Cerebellum (tissue), 4 donors: ENCODE measurements at places on chromosomes 11 and 22. TPM values are rescaled to one million over a fixed set of nuclear protein-coding genes. Genes with fewer than 3 reads are reported as not detected.

GRCh38 chr11:67700548-67701262 lies 26.3 kb upstream of the ALDH3B2 start:
- no peak for DNase-seq

DNA sequence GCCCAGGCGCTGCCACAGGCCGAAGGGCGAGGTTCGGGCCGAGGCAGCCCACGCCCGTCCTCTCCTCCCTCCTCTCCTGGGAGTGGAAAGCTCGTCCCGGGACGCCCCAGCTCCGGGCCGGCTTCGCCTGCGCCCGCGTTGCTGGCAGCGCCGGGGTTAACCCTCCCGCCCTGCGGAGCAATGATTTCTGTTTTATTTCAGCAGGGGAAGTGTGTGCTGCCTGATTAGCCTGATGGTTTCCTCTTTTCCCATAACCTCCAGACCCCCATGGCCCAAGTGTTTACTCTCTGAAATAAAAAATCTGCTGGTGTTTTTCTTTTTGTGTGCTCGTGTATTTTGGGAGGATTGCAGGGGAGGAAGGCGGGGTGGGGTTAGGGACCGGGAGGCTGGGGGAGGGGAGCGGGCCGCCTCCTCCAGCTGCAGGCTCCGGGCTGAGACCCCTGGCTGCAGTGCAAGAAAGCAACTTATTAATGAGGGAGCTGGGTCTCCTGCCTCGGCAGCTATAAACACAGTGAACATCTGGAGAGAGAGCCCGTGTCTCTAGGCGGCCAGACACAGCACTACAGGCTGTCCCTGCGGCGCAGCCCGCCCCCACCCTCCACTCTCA lies 38.6 kb downstream of the ETS1 start:
- no peak for DNase-seq

- no peak for DNase-seq
Observed at GRCh38 chr11:64501500-64502427, 89.3 kb upstream of the SLC22A12 start.

DNA sequence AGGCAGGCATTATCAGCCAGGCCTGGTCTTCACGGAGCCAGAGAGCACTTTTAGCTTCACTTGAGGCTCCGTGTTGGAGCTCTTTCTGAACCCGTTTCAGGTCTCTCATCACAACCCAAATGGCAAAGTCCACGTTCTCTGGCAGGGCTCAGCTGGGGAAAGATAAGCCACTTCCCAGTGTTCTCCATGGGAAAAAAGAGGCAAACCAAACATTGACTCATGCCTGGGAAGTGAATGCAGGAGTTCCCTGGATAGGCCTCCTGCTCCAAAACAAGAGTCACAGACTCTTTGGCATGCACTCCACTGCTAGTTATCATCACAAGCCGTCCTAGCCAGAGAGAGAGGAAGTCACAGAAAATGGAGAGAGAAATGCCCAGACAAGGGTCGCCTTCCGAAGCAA lies 11.6 kb downstream of the OPCML start:
- no peak for DNase-seq

- DNase-seq, result no peak
Observed at GRCh38 chr11:97722721-97723120, 1298.0 kb upstream of the CNTN5 start.

- no peak for DNase-seq
Observed at GRCh38 chr11:20160425-20161229, at the start of gene DBX1. Gene DBX1 (minus strand): TSS chr11:20160475. CDS start chr11:20160324, 151 bp downstream.

GRCh38 chr11:96019281-96019680 lies 95.4 kb upstream of the MTMR2 start:
- no peak for DNase-seq

GRCh38 chr22:45268958-45269844 lies 15.5 kb upstream of the UPK3A start:
- DNase-seq, result peak; percentile 90

DNA sequence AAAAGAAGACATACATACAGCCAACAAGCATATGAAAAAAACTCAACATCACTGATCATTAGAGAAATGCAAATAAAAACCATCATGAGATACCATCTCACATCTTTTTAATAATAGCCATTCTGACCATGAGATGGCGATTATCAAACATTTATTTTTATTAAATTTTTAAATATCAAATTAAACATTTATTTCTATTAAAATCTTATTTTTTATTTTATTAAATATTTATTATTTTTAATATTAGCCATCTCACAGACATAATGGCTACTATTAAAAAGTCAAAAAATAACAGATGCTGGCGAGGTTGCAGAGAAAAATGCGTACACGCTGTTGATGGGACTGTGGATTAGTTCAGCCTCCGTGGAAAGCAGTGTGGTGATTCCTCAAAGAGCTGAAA lies 264.8 kb upstream of the TENM4 start:
- no peak for DNase-seq

DNA sequence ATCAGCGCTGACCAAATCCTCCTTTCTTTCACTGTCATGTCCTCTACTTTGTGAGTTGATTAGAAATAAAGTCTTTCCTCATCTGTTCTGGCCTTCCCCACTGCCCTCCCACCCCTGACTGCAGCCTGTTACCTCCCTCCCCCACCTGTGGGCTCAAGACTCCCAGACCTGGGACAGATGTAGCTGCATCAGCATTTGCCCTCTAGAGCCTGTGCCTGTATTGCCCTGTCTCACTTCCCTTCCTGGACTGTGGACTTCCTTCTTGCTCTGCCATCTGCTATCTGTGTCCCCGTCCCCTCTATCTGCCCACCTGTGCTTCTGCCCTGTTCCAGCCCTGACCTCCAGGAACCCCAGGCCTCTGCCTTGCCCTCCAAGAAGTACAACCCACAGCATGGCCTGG lies 122.5 kb downstream of the GALNT18 start:
- no peak for DNase-seq

GRCh38 chr11:130721736-130722135 lies 194.5 kb downstream of the SNX19 start:
- DNase-seq, result no peak

GRCh38 chr11:9565822-9566560 lies 7.5 kb upstream of the WEE1 start:
- no peak for DNase-seq

GRCh38 chr22:36900880-36901279 lies 12.5 kb upstream of the CSF2RB start:
- DNase-seq, result no peak

Gene CERK
- total RNA-seq, result 49.4 TPM

Gene OR52N5
- total RNA-seq, result 0.09 TPM

Gene MIAT
- total RNA-seq, result 194 TPM

Gene SERHL2
- total RNA-seq, result 2.6 TPM

Gene FXYD6
- 93.6 TPM for total RNA-seq
